Calu3 (cell line): ENCODE measurements at places on chromosomes 2 and 18.

- peak; percentile 53 for DNase-seq
Measured at GRCh38 chr2:206084439-206084869, 1.5 kb downstream of the INO80D start.

GRCh38 chr2:167692191-167692590 lies 555.2 kb downstream of the STK39 start:
- no peak for DNase-seq

DNA sequence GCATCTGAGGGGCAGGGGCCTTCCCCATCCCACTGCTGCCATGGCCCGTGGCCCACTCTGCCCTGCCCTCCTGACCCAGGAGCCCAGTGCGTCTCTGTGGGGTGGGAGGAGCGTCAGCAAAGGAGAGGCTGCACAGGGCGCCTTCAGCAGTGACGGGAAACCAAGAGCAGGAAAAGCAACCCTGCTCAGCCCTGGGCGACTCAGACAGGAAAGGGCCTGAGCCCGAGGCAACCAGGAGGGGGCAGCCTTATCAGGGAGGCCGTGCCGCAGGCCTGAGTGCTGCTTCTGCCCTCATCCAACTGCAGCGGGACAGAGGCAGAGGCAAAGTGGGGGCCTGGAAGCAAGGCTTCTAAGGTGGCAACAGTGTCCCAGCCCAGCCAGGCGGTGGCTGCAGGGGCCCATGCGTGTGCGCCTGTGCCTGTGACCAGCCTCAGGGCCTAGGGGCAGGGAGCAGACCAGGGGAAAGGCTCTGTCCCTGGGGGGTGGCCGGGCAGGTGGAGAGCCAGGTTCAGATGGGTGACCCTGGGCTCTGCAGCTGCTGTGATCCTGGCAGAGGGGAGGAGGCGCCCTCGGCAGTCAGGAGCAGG lies 23.3 kb upstream of the ALPI start:
- no peak for DNase-seq

DNA sequence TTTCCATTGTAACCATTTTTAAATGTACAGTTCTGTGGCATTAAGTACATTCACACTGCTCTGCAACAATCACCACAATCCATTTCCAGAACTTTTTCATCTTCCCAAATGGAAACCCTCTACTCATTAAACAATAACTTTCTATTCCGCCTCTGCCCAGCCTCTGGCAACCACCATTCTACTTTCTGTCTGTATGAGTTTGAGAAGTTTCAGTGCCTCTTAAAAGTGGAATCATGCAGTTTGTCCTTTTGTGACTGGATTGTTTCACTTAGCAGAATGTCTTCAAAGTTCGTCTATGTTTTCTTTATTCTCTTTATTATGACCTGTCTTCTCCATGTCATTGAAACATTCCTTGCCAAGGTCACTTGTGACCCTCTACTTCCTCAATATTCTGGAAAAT lies 22.0 kb upstream of the PELI1 start:
- no peak for DNase-seq

DNA sequence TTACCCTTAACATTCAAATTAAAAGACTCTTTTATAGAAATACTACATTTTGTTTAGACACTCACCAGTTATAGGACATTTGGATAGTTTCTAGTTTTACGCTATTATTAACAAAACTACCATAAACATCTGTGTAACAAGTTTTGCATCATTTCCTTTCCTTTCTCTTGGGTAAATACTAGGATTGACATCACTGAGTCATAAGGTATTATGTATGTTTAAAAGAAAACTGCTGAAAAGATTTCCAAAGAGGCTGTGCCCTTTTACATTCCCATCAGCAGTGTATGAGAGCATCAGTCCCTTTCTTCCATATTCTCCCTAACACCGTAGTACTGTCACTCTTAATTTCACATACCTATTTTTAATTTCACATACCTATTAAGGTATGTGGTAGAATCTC lies 130.6 kb downstream of the USP34 start:
- DNase-seq = no peak
